ENCODE measurements at places on chromosomes 2 and 18.

GRCh38 chr2:105857076-105857740, 112.5 kb downstream of the NCK2 start:
- no peak for DNase-seq

GRCh38 chr2:137951586-137951985, 12.7 kb upstream of the HNMT start:
- DNase-seq, result no peak

GRCh38 chr2:134189009-134189720, 64.7 kb upstream of the MGAT5 start:
- DNase-seq, result no peak

DNA sequence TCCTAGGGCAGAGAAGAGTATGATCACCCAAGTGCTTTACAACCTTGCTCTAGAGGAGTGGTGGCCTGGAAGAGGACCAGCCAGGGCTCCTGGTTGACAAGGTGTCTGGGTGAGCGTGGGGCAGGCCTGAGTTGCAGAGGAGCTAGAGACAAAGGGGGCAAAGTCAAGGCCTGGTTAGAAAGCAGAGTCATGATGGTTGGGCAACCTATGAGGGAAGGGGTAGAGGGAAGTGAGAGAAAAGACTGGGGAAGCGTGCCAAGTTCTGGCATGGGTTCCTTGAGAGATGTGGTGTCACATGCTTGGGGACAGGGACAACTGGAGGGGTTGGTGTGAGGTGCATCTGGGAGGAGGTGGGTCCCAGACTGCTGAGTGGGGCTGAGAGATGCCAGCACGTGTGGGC, 13.5 kb downstream of the ZFP36L2 start:
- DNase-seq, result no peak

Data from hematopoietic multipotent progenitor cell treated with erythropoietin and hydrocortisone succinate and interleukin-3 and kit ligand, for 15 days (in vitro differentiated cells).